IMR-90 (cell line): ENCODE measurements at places on chromosomes 7 and 10. TPM values are rescaled to one million over a fixed set of nuclear protein-coding genes. Genes with fewer than 3 reads are reported as not detected.
A peak's percentile ranks its signal among the peaks of the same experiment; 100 is the strongest.

Gene LBX1
- total RNA-seq = not detected in 2 replicates

Gene NOC3L
- total RNA-seq = 26.5 and 40.5 TPM in 2 replicates

Gene PSD
- total RNA-seq = 1.4 and 2.0 TPM in 2 replicates

- peaks cover 20% of the 10 kb centered on the region for H3K36me3 ChIP-seq
- H3K27ac ChIP-seq = no peak overlapping the region
- H3K4me3 ChIP-seq = peak overlapping the region; percentile 9; the same call in 1 of the 2 replicates
- H3K4me1 ChIP-seq = peaks cover 8% of the 10 kb centered on the region
- DNase-seq = no peak
Measured at GRCh38 chr10:101814466-101815071, 3.7 kb downstream of the OGA start.

GRCh38 chr7:55305135-55305534 is 60.0 kb upstream of the LANCL2 start:
- peaks cover 6% of the 10 kb centered on the region for H3K4me1 ChIP-seq
- peaks cover 17% of the 10 kb centered on the region for H3K27me3 ChIP-seq
- H3K27ac ChIP-seq = no peak overlapping the region
- no peaks in the 10 kb centered on the region for H3K36me3 ChIP-seq

- H3K27me3 ChIP-seq = peaks cover 11% of the 10 kb centered on the region
- no peaks in the 10 kb centered on the region for H3K36me3 ChIP-seq
- H3K27ac ChIP-seq = no peak overlapping the region
- DNase-seq = peak; percentile 11
- H3K4me1 ChIP-seq = no peaks in the 10 kb centered on the region
Measured at GRCh38 chr7:92436612-92437445, 10.5 kb upstream of the GATAD1 start.

GRCh38 chr10:76306856-76307255 is 875.4 kb downstream of the LRMDA start:
- peaks cover 12% of the 10 kb centered on the region for H3K4me1 ChIP-seq
- 0 out of 2 replicates have a peak, but pooled peaks cover 2% of the 10 kb centered on the region for H3K27me3 ChIP-seq
- no peak overlapping the region for H3K27ac ChIP-seq
- no peaks in the 10 kb centered on the region for H3K36me3 ChIP-seq
- no peak overlapping the region for H3K4me3 ChIP-seq

DNA sequence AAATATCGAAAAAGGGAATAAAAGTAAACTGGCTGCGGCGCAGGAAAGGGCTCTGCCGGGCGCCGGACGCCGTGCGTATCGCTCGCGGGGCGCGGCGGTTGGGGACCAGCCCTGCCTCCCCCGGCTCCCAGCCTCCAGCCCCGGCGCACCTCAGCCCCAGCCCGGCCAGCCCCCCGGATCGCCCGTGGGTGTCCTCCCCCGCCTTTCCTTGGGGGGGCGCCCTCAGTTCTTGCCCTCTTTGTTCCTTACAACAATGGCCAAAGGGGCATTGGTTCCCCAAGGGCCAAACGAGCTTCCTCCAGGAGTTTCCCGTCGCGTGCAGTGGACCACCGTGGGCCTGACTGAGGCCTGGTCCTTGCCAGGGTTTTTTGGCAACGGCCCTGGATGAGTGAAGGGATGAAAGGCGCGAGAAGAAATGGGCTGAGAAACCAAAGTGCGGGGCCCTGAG is 1.2 kb downstream of the MACROH2A2 start:
- H3K36me3 ChIP-seq = no peaks in the 10 kb centered on the region
- no peak overlapping the region for H3K27ac ChIP-seq
- H3K27me3 ChIP-seq = peaks cover 12% of the 10 kb centered on the region
- H3K4me3 ChIP-seq = peak overlapping the region; percentile 74

DNA sequence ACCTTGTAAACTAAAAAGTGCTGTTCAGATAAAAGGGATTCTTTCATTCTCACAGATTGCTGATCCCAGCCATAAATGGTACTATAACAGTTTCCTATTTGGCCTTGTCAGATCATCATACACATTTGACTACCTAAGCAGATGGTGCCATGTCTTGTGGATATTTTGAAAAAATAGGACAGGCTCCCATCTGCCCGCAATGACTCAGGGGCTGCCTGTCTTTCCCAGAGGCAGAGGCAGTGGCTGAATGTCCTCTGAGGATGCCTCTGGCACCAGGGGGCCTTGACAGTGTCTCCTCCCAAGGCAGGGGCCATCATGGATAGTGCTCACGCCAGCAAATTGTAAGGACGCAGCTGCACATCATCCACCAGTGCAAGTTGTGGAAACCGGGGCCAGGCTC is 323.0 kb upstream of the PODXL start:
- H3K4me1 ChIP-seq = no peaks in the 10 kb centered on the region
- no peak for DNase-seq
- H3K4me3 ChIP-seq = no peak overlapping the region
- H3K27ac ChIP-seq = no peak overlapping the region
- H3K27me3 ChIP-seq = no peaks in the 10 kb centered on the region

DNA sequence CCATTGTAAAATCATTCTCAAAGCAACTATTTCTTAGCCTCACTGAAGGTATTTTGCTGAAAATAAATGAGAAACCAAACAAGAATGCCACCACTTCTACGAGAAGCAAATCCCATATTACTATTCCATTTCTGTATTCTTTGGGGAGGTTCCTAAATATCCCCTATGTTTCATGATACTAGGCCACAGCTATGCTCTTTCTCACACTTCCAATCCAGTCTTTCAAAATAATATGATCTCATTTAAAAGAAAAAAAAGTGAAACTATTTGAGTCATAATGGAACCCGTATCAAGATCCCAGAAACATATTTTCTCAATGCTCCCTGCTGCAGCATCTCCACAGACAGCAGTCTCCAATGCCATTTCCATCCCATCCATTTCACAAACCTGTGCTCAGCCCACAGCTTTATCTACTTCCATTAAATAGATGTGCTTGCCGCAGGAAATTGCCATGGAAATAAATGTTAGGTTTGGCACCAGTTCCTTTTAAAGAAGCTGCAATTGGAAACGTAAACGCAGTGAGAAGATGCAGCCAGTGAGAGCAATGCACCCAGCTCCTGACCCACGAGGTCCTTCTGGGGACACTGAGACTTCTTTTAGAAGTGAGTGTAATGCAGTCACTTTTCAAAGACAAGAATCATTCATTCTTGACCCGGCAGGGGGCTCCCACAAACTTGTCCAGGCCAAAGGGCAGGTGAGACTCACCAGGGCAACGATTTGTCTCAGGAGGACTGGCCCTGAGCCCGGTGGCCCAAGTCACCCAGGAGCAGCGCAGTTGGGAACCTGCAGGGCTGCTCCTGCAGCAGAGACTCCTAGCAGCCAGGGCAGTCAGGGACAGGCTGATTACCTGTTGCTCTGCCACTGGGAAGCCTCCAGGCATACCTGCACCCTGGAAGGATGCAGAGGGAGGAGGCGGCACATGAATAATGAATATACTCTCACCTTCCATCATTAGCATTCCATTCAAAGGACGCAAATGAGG is 99.6 kb downstream of the C10orf90 start:
- H3K36me3 ChIP-seq = no peaks in the 10 kb centered on the region
- H3K27ac ChIP-seq = no peak overlapping the region
- DNase-seq = no peak
- H3K4me1 ChIP-seq = peaks cover 2% of the 10 kb centered on the region
- H3K4me3 ChIP-seq = no peak overlapping the region

DNA sequence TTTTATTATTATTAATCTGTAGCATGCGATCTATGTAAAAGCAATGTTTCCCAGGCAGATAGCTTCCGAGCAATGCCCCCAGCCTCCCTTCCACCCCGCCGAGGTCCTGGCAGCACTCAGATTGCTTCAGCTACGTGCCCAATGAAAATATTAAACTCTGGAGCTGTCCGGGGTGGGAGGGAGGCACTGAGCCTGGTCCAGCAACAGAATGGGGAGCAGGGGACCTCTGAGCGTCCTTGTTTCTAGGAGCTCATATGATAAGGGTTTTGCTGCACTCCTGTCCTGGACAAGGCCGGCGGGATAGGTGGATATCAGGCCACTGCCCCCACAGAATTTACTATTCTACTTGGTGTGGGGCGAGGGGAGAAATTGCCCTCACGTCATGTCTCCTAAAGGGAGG is 44.5 kb upstream of the CDK1 start:
- 0 out of 2 replicates have a peak, but pooled peaks cover 2% of the 10 kb centered on the region for H3K4me1 ChIP-seq
- no peak for DNase-seq
- no peak overlapping the region for H3K27ac ChIP-seq
- H3K36me3 ChIP-seq = no peaks in the 10 kb centered on the region
- H3K27me3 ChIP-seq = peaks cover 53% of the 10 kb centered on the region

DNA sequence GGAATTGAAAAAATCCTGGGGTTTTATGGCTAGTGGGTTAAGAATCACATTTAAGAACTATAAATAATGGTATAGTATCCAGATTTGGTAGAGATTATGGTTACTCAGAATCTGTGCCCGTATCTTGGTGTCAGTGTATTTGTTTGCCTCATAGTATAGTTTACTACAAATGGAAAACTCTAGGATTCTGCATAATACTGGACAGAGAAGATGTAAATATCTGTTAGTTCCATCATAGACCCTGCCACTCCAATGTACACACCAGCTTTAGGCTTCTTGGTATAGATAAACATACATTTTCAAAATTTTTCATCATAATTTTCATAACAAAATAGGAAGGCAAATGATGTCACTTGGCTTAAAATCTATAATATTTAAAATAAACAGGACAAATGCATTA is 108.1 kb downstream of the CFTR start:
- H3K4me3 ChIP-seq = no peak overlapping the region
- no peaks in the 10 kb centered on the region for H3K27me3 ChIP-seq
- H3K36me3 ChIP-seq = no peaks in the 10 kb centered on the region
- DNase-seq = peak; percentile 2

DNA sequence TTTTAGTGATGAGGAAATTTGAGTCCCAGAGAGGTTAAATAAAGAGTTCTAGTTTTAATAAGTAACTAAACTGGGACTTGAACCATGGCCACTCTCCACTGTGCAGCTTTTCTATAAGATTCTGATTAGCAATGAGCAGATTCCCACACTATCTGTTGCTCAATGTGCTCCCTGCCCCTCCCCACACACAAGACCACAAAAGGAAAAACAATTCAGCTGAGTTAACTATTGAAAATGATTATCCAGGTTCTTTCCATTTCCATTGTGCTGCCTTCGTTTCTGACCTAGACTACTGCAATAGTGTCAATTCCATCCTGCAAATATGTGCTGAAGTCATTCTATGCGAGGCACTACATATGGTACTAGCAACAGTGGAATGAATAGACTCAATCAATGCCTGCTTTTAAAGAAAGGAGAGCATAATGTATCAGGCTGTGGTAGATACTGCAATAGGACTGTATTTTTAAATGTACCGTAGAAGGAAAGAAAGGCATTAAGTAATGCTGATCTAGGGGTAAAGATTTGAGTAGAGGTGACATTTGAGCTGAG is 97.0 kb downstream of the SEMA3C start:
- DNase-seq = no peak
- H3K36me3 ChIP-seq = no peaks in the 10 kb centered on the region
- H3K27me3 ChIP-seq = no peaks in the 10 kb centered on the region
- no peak overlapping the region for H3K4me3 ChIP-seq
- no peaks in the 10 kb centered on the region for H3K4me1 ChIP-seq
- H3K27ac ChIP-seq = no peak overlapping the region

GRCh38 chr10:61244261-61244775 is 208.9 kb downstream of the TMEM26 start:
- H3K27me3 ChIP-seq = peaks cover 7% of the 10 kb centered on the region
- DNase-seq = no peak
- no peaks in the 10 kb centered on the region for H3K36me3 ChIP-seq
- no peak overlapping the region for H3K4me3 ChIP-seq
- no peaks in the 10 kb centered on the region for H3K4me1 ChIP-seq
- H3K27ac ChIP-seq = no peak overlapping the region

GRCh38 chr7:102321351-102322201 is 34.7 kb downstream of the SPDYE6 start:
- H3K27me3 ChIP-seq = peaks cover 1% of the 10 kb centered on the region; the same call in 1 of the 2 replicates
- H3K4me1 ChIP-seq = no peaks in the 10 kb centered on the region
- H3K4me3 ChIP-seq = no peak overlapping the region
- H3K36me3 ChIP-seq = peaks cover 1% of the 10 kb centered on the region; the same call in 1 of the 2 replicates
- no peak overlapping the region for H3K27ac ChIP-seq
- no peak for DNase-seq

DNA sequence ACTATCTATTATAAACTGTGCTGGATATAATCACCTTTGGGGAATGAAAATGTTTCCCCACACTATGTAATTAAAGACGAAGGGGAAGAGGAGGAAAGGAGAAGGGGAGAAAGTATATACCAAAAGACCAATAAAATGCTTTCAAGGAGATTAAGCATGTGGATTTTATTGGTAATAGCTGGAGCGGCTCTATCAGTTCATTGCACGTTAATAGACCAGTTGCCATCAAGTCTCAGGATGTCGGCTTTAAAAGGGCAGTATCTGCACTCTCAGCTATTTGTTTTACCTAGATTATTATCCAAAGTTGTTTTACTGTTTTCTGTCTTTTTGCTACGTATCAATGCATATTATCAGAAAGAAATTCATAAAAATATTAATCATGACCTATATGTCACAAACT is 9.0 kb downstream of the ETV1 start:
- no peak overlapping the region for H3K27ac ChIP-seq
- H3K36me3 ChIP-seq = peaks cover 1% of the 10 kb centered on the region; the same call in 1 of the 2 replicates
- H3K4me1 ChIP-seq = peaks cover 6% of the 10 kb centered on the region
- H3K27me3 ChIP-seq = no peaks in the 10 kb centered on the region
